GM18507 (cell line): ENCODE measurements at places on chromosomes 16 and 17.

GRCh38 chr16:3514621-3515020, 13.8 kb downstream of the CLUAP1 start:
- no peak for DNase-seq

- DNase-seq: peak; percentile 63
Measured at GRCh38 chr17:32523017-32523680, 36.4 kb downstream of the CDK5R1 start.

- DNase-seq: no peak
Measured at GRCh38 chr17:76473541-76473985, 6.2 kb downstream of the AANAT start.

DNA sequence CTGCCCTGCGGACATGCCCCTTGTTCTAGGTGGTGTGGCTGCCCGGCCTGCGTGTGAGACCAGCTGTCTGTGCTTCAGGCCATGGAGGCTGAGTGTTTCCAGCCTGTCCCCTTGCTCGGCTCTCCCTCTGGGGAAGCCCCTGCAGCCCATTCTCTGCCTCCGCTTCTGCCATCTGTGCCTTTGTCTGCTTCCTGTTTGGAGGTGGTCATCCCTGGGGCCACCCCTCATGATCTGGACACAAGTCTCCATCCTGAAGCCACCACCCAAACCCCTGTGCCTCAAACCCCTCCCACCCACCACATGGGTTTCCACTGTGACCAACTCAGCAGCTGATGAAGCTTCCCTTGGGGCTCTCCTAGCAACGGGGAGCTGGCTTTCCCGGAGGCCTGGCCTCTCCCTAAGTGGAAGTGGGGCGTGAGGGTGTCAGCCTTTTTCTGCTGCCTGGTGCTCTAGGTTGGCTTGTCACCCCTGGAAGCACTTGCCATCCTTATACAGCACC, 184.9 kb downstream of the SEC14L1 start:
- no peak for DNase-seq

DNA sequence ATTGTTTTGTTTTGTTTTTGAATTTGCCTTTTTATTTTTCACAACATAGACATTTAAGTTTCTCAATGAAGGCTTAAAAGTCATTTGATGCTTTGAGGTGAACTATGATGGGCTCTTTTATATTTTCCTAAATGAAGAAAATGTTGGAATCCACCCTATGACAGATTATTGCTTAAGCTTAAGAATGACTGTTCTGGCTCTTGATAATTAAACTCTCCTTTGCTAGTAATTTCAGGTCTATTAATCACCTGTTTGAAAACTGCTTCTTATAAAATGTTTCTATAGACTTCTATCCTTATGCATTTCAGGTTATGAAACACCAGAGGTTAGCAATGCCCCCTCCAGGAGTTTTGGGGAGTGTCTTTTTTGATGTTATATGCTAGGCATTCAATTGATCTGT, 424.1 kb upstream of the DYNLRB2 start:
- no peak for DNase-seq
